ENCODE measurements at places on chromosomes 12 and 14.

DNA sequence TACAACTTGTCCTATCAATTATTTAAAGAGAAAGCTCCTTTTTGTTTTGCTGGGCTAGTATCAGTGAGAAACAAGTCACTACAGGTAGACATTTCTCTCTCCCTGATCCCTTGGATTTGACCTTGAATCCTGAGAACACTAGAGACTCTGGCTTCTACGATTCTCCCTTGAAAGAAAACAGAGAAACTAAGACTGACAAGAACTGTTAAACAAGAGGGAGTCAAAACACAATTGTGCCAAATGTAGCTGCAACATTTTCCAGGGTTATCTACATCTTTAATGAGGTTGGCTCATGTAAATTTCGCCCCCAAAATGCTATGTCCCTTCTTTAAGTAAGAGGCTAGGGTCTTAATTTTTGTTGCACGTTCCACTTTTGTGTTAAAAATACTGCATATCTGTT lies 62.4 kb downstream of the SLC38A1 start:
- DNase-seq, result no peak

DNA sequence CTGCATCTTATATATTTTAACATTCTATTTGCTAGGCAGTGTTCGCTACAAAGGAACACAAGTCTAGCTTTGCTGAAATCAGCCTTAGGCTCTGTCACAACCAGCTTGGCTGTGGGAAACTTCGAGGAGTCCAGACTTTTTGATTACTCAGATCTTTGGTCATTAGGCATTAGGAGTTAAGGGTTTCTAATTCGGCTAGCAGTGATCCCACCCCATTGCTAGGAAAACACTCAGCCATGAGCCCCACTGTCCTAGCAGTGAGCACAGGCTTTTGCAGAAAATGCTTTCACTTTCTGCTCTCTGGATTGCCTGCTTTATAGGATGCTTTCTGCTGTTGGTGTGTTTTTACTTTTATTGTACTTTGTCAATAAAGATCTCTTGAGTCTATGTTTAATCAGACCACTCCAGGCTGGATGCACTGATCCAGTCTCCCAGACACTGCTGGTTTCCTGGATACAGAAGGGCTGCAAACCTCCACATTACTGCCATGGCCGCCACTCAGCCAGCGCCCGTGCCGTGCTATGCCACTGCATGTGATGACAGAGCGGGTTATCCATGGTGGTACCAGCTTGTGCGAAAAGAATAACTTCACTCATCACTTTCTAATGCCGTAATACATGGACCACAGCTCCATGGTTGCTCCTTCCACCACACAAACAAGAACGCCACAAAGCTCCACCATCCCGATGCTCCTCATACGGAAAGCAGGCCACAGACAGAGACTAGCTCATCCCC lies 41.0 kb upstream of the PYGL start:
- DNase-seq, result no peak

- no peak for DNase-seq
Observed at GRCh38 chr14:63468294-63468693, 74.9 kb downstream of the PPP2R5E start.

DNA sequence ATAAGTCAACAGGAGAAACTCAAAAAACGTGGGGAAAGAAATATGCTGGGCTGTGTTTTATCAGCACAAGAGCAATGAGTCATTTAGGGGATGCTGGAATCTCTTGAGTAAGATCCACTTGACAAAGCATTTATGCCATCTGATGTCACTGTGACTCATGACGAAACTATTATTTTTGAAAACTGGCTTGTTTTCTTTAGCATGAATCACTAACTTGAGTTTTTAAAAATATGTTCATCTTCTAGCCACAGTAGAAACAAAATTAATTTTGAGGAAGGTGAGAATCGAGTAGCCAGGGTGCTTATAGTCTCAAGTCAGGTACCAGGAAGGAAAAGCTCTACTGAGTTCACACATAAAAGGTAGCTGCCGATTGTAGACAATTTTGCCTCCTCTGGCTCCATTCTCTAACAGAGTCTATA lies 456.2 kb upstream of the MGAT4C start:
- DNase-seq, result no peak

DNA sequence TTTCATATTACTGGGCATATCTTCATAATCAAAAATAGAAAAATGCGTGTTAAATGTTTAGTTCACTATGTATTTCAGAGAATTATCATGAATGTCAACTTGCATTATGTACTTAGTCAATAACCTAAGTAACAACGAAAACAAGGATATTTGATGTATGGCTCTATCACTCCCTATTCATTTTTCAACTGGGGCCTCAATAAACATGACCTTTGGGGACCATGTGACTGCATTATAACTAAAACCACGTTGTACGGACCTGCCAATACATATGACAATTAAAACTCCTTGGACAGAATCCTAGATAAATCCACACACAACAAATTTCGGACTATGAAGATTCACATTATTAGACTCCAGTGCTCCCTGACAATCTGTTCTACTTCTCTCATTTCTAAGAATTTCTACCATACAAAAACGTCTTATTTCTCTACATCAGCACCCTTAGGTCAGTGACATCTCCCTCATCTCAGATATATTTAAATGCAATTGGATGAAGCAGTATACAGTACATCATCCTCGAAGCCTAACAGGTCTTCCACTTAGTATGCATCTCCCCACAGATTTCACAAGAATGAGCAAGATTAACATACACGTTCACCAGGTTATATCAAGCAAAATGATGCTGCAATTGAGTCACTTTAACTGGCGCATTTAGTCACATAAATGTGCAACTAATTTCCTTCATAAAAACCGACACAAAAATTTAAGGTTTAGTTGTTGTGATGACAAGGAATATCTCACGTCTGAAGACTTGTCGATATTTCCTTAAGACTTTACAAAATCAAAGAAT lies 1.5 kb downstream of the UBE2N start:
- no peak for DNase-seq

- no peak for DNase-seq
Observed at GRCh38 chr14:95445676-95446075, 70.8 kb downstream of the SYNE3 start.

DNA sequence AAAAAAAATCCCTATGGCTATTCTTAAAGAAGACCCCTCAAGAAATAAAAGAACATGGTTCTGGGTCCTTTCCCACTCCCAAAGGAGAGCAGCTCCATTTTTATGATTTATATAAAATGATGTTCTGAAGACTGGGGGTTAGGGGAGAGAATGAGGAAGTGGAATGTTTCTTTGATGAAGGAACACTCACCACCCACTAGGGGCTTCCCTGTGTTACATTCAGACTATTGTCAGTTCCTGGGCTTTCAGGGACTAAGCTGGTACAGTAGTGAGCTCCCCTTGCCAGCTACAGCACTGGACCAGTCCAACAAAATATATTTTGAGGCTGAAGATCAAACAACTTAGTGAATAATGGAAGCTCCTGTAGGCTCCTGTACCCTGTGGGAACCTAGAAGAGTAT lies 98.9 kb downstream of the HMGA2 start:
- DNase-seq, result no peak

DNA sequence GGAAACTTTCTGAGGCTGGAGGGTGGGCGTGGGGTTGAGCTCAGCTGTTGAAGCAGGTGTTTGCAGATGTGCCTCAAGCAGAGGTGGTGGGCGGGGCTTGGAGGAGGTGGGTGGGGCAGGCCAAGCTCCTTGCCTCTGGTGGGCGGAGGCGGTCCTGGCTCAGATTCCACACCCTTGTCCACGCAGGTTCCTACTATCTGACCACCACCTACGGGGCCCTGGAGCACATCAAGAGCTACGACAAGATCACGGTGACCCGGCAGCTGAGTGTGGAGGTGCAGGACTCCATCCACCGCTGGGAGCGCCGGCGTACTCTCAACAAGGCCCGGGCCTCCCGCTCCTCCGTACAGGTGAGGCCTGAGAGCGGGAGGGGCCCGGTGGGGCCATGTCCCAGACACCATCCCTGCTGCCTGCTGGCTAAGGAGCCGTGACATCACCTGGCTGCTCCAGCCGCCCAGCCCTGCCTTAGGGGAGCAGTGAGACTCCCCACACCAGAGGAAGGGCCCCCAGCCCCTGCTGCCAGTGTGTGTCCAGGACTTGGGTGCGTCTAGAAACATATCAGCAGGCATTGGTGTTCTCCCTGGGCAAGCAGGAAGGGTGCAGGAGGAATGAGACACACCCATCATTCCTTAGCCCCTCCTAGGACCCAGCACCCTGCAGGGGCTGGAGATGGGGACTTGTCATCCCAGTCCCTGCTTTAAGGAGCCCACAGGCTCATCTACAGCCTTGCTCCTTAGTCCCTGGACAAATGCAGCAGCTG lies 63.4 kb downstream of the LGMN start:
- peak; percentile 27 for DNase-seq

- peak; percentile 96 for DNase-seq
Observed at GRCh38 chr14:95515080-95515489, 1.4 kb downstream of the SYNE3 start.

Data from tongue (tissue), 3 donors.